ENCODE measurements at places on chromosomes 3 and 15. TPM values are rescaled to one million over a fixed set of nuclear protein-coding genes. Genes with fewer than 3 reads are reported as not detected.

DNA sequence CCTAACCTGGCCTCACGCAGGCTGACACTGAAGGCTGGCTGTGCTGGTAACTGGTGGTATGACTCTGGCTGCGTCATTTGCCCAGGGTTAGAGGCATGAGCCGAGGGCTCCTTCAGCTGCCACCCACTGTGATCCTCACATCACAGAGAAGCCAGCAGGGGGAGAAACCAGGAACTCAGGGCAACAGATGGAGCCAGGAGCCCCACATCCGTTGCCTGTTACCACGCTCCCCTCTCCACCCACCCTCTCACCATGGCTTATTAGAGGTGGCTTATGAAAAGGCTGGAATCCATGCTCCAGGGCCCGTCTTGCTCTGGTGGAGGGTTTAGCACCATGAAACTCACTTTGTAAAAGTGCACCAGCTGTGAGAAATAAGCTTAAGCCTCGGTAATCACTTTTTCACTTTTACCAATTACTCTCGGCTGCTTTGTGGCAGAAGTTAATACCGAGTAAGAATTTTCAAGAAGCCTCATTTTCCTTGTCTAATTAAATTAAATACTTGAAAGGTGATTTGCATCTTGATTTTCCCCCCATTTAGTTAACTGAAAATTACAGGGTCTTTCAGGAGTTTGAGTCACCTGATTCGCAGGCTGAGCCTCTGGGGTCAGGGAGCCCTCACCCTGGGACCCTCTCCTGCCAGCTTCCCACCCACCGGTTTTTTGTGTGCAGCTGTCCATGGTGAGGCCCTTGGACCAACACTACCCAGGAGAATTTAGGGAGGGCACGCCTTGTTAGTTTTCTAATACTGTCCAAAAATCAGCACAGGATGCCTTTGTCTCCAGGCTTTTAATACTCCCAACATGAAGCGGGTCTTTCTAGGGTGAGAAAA, 60.9 kb downstream of the ASB7 start:
- no peak for DNase-seq
- no peaks in the 10 kb centered on the region for H3K27me3 ChIP-seq
- peaks cover 6% of the 10 kb centered on the region for H3K4me1 ChIP-seq
- no peak overlapping the region for H3K27ac ChIP-seq
- no peaks in the 10 kb centered on the region for H3K36me3 ChIP-seq

DNA sequence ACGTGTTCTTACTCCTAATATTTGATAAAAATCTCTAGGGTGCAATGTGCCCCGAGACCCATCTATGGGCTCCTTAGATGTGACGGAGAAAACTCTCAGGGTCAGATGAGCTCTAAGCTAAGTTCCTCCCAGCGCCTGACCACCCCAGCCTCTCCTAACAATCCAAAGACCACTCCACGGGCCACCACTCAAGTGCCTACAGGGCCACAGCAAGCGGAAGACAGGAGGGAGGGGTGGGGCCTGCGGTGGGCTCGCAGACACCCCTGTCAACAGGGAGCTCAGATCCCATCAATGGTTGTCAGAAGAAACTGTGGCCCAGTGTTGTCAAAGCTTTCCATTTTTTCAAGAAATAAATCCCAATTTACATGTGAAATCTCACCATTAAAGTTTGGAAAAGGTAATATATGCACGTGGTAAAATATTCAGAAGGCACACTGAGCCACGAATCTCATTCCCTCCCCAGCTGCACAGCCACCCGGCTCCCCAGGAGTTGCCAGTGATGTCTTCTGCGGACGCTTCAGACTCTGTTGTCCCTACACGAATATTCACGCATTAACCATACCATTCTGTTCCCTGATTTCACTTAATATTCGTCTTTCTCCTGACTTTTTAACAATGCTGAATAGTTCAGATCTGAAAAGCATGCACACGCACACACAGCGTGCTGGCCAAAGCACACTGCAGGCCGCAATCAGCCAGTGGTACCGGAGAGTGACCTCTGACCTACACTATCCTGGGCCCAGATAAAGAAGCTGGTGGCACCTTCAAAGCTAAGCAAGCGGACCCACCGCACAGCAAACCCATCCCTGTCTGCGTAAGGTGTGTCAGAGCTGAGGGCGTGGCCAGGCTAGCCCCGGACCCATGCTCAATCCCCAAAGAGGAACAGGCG, 19.1 kb downstream of the TNK2 start:
- no peak overlapping the region for H3K27ac ChIP-seq
- no peaks in the 10 kb centered on the region for H3K36me3 ChIP-seq
- DNase-seq, result no peak
- H3K4me3 ChIP-seq, result no peak overlapping the region
- peaks cover 23% of the 10 kb centered on the region for H3K4me1 ChIP-seq
- H3K27me3 ChIP-seq, result no peaks in the 10 kb centered on the region

DNA sequence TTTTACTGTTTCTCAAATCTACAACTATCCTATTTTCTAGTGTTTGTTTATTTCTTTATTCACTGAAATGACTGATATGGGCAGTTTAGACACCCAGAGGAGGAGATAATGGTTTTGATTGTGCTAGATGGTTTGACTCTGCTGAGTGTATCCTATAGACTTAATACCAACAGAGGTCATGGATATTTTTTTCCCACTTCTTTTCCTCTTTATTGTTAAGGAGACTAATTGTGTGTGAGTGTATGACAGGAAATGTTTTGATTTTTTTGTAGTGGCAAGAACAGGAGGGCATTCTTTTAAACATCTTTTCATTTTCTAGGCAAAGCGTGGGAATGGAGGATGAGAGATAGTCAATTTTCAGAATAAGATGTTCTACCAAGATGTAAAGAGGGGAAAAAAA, 223.5 kb downstream of the CHST2 start:
- H3K36me3 ChIP-seq, result no peaks in the 10 kb centered on the region
- no peak for DNase-seq
- no peaks in the 10 kb centered on the region for H3K27me3 ChIP-seq
- no peak overlapping the region for H3K27ac ChIP-seq
- no peak overlapping the region for H3K4me3 ChIP-seq
- no peaks in the 10 kb centered on the region for H3K4me1 ChIP-seq

GRCh38 chr15:45187578-45187893, 230 bp downstream of the SHF start:
- no peak for DNase-seq
- H3K27me3 ChIP-seq, result no peaks in the 10 kb centered on the region
- peak overlapping the region; percentile 94 for H3K4me3 ChIP-seq
- H3K4me1 ChIP-seq, result peaks cover 6% of the 10 kb centered on the region
- no peaks in the 10 kb centered on the region for H3K36me3 ChIP-seq
- peak overlapping the region; percentile 86 for H3K27ac ChIP-seq

DNA sequence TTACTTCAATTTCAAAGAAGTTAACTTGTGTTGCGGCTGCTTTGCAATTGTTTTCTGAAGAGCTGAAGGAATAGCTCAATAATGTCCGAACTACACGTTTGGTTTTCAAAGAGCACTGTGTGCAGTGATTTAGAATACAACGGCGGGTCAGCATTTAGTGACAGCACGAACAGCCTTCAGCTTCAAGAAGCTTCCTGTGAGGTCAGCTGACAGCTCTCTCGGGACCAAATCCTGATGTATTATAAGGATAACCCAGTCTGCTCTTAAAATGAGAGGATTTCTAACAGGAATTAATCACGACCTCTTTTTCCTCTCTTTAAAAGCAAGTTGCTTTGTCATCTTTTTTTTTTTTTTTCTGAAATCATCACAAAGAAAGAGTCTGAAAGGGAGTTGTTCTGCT, 97.9 kb upstream of the UNC13C start:
- no peak overlapping the region for H3K27ac ChIP-seq
- no peaks in the 10 kb centered on the region for H3K36me3 ChIP-seq
- no peak for DNase-seq

GRCh38 chr3:15113884-15114283, 14.9 kb upstream of the RBSN start:
- no peak overlapping the region for H3K27ac ChIP-seq
- no peaks in the 10 kb centered on the region for H3K4me1 ChIP-seq
- H3K4me3 ChIP-seq, result no peak overlapping the region

Gene GHSR
- total RNA-seq, result not detected

Gene IL20RB
- total RNA-seq, result 0.43 TPM

DNA sequence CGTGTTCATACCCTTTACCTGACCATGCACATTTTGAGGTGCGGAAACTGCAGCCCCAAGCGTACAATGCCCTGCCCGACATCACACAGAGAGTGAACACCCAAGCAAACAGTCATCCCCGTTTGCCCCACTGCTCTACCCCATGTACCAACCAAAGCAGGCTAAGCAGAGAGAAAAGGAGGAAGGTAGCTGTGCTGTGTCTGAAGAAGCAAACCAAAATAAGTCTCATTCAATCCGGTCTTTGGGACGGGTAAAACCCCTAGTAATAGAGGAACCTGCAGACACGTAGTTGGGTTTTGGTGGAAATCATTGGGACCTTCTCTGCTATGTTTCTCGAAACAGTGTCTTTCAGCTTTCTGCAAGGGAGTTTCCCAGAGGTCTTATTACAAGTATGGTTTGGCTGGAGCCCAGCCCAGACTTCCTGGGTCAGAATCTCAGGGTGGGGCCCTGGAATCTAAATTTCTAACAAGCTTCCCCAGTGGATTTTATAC, 164.6 kb upstream of the HES1 start:
- no peak overlapping the region for H3K4me3 ChIP-seq
- no peak for DNase-seq
- no peaks in the 10 kb centered on the region for H3K36me3 ChIP-seq
- H3K4me1 ChIP-seq, result no peaks in the 10 kb centered on the region
- no peaks in the 10 kb centered on the region for H3K27me3 ChIP-seq

GRCh38 chr15:81073801-81074200, 60.3 kb upstream of the CFAP161 start:
- no peak for DNase-seq
- H3K4me1 ChIP-seq, result no peaks in the 10 kb centered on the region
- no peaks in the 10 kb centered on the region for H3K27me3 ChIP-seq

- DNase-seq, result no peak
- H3K27me3 ChIP-seq, result no peaks in the 10 kb centered on the region
- H3K4me1 ChIP-seq, result peaks cover 1% of the 10 kb centered on the region
- H3K27ac ChIP-seq, result no peak overlapping the region
Observed at GRCh38 chr3:159861369-159861987, 127.2 kb upstream of the IL12A start.

- peaks cover 6% of the 10 kb centered on the region for H3K4me1 ChIP-seq
- peak; percentile 77 for DNase-seq
- no peaks in the 10 kb centered on the region for H3K36me3 ChIP-seq
- peak overlapping the region; percentile 66 for H3K4me3 ChIP-seq
Observed at GRCh38 chr3:9947025-9947995, 4.9 kb downstream of the PRRT3 start.

Gene LRIG1
- 46.5 TPM for total RNA-seq

DNA sequence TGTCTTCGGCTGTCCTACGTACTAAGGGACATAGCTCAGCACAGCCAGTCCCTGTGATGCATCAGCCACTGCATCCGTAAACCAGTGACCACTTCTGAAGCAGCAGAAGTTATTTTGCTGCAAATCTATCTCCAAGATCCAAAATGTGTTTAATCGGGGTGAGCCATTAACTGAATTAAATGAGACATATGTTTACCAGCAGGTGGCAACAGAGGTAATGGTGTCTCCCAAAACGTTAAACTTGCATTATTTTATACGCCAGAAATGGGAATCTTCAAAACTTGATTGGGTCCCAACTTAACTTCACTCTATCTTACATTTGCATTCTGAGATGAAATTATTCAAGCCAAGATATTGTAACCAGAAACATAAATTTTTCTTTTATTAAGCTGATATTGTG, 75.3 kb upstream of the BOC start:
- H3K4me1 ChIP-seq, result peaks cover 1% of the 10 kb centered on the region
- no peak overlapping the region for H3K4me3 ChIP-seq
- no peaks in the 10 kb centered on the region for H3K36me3 ChIP-seq

DNA sequence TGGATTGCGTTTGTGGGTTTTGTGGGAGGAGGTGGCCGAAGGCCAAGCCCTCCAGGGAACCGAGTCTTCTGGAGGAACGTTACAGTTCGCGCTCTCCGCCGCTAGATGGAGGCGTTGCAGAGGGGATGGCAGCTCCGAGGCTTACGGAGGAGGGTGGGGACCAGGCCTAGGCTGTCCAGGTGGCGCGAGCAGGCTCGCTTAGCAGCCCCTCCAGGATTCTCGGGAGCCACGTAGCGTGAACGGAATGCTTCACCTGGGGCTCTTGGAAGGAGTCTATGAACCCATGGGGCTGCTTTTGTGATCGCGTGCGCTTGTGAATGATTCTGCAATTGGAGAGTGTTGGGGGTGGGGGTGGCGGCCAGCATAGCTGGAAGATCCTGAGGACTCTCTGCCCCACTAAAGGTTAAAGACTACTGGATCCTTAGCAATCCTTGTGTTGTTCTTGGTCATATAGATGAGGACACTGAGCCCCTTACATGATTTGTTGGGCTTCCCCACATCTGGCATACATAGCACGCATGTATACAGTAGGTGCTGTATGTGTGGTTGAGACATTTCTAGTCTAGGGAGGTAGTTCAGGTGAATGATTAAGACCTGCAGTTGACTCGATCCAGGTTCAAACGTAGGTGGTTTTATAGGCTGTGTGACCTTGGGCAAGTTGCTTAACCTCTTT, 25.7 kb downstream of the FAM3D start:
- no peaks in the 10 kb centered on the region for H3K27me3 ChIP-seq
- H3K4me3 ChIP-seq, result no peak overlapping the region
- no peaks in the 10 kb centered on the region for H3K4me1 ChIP-seq
- no peaks in the 10 kb centered on the region for H3K36me3 ChIP-seq

- no peaks in the 10 kb centered on the region for H3K36me3 ChIP-seq
- H3K27ac ChIP-seq, result no peak overlapping the region
- H3K4me3 ChIP-seq, result no peak overlapping the region
- no peaks in the 10 kb centered on the region for H3K4me1 ChIP-seq
- no peak for DNase-seq
- H3K27me3 ChIP-seq, result no peaks in the 10 kb centered on the region
Observed at GRCh38 chr3:39255503-39256325, 24.1 kb downstream of the CX3CR1 start.

GRCh38 chr15:101309436-101310160, 14.6 kb upstream of the SNRPA1 start:
- H3K27ac ChIP-seq, result no peak overlapping the region
- H3K4me3 ChIP-seq, result no peak overlapping the region
- no peaks in the 10 kb centered on the region for H3K36me3 ChIP-seq
- no peaks in the 10 kb centered on the region for H3K27me3 ChIP-seq
- no peak for DNase-seq

GRCh38 chr3:97102641-97103040, 288.2 kb downstream of the EPHA6 start:
- H3K27ac ChIP-seq, result no peak overlapping the region
- no peaks in the 10 kb centered on the region for H3K27me3 ChIP-seq
- H3K4me1 ChIP-seq, result no peaks in the 10 kb centered on the region

- H3K36me3 ChIP-seq, result no peaks in the 10 kb centered on the region
- no peak overlapping the region for H3K4me3 ChIP-seq
- no peak overlapping the region for H3K27ac ChIP-seq
- no peaks in the 10 kb centered on the region for H3K27me3 ChIP-seq
- no peak for DNase-seq
- H3K4me1 ChIP-seq, result peaks cover 5% of the 10 kb centered on the region
Observed at GRCh38 chr3:4780545-4780957, 198.7 kb upstream of the BHLHE40 start.
